ENCODE measurements at places on chromosomes 1 and 21.

DNA sequence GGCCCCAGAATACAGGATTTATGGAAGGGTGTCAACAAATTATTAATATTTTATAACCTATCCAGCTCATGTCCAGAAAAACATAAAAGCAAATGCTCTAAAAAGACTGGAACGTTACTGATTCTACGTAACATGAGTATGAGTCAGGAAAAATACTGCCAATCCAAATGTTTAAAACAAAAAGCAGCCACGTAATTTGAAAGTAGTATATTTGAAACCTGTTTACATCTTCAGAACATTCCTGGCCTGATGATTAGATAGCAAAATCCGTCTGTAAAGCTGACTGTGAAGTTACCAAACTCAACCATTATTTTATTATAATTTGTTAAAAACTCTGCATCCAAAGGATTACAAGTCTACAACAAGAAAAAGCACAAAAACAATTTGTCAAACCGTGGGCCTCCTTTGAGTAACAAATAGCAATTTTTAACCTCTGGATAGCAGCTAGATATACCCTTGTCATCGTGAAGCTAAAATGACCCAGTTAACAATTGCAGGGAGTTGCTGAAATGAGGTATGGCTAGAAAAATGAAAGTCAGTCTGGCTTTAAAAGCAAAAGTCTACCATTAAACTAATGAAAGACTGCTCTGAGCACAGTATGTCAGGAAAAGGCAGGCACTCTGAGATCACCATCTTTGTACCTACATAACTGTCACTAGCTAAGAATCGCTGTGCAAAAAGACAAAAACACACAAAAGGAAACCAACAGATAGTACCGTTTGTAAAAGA, 1.2 kb downstream of the UBR4 start:
- no peak for DNase-seq

DNA sequence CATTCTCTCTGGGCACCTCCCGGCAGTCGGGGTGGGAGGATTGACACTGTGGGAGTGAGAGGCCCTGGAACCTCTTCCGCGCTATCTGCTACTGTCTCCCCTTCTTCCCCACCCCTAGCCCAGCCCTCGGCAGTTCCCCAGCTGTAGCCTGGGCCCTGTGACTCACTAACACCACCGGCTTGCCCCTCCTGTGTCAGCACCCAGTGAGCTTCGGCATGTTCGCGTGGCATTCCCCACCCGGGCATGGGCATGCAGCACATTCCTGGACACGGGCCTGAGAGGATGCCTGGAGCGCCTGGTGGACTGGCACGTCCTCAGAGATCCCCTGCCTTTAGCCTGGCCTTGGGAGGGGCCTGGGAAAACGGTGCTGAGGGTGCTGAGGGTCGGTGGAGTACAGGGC, 1.3 kb downstream of the CDK18 start:
- DNase-seq, result no peak

DNA sequence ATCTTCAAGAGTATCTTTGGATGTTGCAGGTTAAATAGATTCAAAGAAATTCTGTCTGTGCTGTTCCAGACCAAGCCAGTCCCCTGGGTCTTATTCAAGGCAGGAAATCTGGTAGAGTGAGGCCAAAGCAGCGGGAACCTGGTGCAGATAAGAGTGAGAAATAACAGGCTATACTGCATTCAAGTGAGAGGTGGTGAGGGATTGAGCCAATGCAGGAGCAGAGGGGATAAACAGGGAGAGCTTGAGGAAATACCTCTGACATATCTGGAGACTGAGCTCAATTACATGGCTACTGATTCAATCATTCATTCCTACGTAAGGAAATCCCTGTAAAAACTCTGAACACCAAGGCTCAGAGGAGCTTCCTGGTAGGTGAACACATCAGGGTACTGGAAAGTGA, 17.2 kb upstream of the PSMA5 start:
- no peak for DNase-seq

DNA sequence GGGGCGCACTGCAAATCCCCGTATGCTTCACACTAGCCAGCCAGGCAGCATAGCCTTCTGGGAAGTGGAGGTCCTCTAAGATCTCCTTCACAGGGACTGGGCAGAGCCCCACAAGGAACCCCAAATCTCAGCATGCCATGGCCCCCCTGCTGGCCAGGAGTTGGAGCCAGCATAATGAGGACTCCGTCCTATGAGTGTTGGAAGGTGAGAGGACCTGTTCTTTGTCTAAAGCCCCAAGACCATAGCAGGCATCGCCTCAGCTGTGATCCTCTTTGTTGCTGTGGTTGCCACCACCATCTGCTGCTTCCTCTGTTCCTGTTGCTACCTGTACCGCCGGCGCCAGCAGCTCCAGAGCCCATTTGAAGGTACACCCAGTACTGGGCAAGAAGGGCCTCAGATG, 1.5 kb downstream of the SHISA4 start:
- DNase-seq, result no peak

- no peak for DNase-seq
These were observed 38.4 kb upstream of the CDC42BPA start for GRCh38 chr1:227356620-227357146.

DNA sequence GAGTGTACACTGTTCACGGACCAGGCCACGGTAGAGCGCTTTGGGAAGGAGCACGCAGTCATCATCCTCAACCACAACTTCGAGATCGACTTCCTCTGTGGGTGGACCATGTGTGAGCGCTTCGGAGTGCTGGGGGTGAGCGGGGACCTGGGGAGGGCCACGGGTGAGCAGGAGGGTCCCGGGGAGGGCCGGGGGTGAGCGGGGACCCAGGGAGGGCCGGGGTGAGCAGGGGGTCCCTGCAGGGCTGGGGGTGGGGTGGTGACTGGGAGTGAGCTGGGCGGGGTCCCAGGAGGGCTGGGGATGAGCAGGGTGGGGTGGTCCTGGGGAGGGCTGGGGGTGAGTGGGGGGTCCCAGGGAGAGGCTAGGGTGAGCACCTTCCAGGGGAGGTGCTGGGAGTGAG, 44.1 kb upstream of the TRAPPC10 start:
- DNase-seq, result no peak

GRCh38 chr1:170414989-170415709, 116.8 kb upstream of the GORAB start:
- peak; percentile 0 for DNase-seq

DNA sequence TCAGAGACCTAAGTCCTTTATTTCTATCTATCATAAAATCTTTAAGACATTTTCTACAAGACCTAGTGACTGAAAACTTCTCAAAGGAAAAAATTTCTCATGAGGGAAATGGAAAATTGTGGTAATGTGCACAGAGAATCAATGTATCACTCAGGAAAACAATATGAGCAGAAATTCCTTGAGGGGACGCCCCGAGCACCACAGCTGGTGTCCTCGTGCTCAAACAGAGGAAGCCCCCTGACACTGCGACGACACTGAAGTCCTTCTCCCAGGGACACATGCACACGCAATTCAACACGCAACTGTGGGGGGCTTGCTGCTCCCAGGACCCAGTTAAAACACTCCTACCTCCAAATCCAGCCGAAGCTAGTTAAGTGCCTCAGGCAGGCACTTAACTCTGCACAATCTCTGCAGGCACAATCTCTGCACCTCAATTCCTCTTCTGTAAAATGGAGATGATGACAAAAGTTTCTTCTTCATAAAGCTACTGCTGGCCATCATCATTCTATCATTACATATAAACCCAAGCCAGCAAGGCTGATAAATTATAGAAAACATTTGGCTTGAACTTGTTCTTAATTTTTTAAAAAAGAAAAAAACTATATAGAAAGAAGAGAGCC, 16.0 kb downstream of the ZBTB17 start:
- DNase-seq, result no peak

DNA sequence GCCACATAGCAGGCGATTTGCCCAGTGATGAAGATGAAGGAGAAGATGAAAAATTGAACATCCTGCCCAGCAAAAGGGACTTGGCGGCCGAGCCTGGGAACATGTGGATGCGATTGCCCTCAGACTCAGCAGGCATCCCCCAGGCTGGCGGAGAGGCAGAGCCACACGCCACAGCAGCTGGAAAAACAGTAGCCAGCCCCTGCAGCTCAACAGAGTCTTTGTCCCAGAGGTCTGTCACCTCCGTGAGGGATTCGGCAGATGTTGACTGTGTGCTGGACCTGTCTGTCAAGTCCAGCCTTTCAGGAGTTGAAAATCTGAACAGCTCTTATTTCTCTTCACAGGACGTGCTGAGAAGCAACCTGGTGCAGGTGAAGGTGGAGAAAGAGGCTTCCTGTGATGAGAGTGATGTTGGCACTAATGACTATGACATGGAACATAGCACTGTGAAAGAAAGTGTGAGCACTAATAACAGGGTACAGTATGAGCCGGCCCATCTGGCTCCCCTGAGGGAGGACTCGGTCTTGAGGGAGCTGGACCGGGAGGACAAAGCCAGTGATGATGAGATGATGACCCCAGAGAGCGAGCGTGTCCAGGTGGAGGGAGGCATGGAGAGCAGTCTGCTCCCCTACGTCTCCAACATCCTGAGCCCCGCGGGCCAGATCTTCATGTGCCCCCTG, 3.3 kb downstream of the ZBTB18 start:
- peak; percentile 35 for DNase-seq

- no peak for DNase-seq
These were observed 15.6 kb upstream of the PIGM start for GRCh38 chr1:160047111-160047991.

- no peak for DNase-seq
These were observed 17.7 kb downstream of the KCNA2 start for GRCh38 chr1:110588486-110588885.

DNA sequence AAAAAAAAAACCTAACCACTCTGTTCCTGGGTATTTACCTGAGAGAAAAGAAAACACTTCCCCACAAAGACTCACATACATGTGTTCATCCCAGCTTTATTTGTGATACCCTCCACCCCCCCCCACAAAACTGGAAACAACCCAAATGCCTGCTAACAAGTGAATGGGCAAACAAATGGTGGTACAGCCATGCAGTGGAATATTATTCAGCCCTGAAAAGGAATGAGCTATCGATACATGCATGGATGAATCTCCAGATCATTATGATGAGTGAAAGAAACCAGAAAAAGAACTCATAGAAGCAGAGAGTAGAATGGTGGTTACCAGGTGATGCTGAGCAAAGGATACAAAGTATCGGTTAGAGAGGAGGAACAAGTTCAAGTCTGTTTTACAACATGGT, 38.0 kb upstream of the UTS2 start:
- DNase-seq, result no peak

- DNase-seq, result no peak
These were observed 96.2 kb upstream of the CYYR1 start for GRCh38 chr21:26669215-26669764.

DNA sequence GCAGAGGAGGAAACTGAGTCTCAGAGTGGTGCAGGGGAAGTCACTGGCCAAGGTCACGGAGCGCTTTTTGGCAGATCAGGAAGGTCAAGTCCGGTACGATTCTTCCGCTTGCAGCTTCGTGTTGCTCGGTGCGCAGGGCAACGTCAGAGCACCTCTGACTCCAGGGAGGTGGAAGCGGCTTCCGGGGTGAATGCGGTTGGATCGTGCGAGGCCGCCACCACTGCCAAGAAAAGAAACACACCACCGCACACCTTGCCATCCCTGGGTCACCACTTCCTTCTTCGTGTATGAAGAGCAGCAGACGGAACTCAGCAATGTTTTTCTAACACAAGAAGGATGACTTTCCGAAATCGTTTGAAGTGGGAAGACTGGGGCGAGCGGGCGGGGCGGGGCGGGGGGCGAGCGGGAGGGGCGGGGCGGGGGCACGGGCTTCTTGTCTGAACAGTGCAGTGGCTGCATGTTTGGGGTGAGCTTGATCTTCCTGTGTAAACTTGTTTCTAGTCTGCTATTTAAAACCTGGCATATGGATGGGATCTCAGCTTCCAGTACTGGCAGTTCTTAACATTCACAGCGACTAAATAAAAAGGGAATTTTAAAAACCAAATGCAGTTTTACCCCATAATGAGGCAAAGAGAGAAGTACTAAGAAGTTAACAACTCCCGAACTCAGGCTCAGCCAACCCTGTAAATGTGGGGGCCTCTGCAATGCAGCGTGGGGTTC, 300.0 kb downstream of the RRAGC start:
- DNase-seq, result no peak

GRCh38 chr1:218336328-218336727, 8.8 kb upstream of the TGFB2 start:
- DNase-seq, result no peak

- DNase-seq, result no peak
These were observed 88.8 kb downstream of the TBX15 start for GRCh38 chr1:118899340-118899739.

DNA sequence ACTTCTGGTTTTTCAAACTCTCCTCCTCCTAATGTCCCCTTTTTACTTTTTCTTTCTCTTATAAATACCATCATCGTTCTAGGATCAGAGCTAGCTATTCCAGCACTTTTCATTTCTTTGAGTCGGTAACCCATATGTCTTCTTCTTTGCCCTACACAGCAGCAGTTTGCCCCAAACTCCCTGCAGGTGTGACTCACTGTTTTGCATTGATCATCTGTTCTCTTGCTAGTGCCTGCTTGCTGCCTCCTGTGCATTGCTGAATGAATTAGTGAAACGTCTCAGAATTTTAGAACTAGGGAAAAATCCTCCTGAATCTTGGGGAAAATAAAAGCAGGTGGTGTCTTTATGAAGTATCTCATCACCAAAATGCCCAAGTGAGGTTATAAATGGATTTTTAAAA, 21.7 kb downstream of the KCNK2 start:
- peak; percentile 19 for DNase-seq

- no peak for DNase-seq
These were observed 47.3 kb downstream of the SAMD13 start for GRCh38 chr1:84348759-84349158.
